Stimulated activated CD8-positive, alpha-beta memory T cell treated with anti-CD3 and anti-CD28 coated beads, Interleukin-7, amount 100 ng/mL, for 1 hour (primary cell): ENCODE measurements at places on chromosomes 6 and 20.

DNA sequence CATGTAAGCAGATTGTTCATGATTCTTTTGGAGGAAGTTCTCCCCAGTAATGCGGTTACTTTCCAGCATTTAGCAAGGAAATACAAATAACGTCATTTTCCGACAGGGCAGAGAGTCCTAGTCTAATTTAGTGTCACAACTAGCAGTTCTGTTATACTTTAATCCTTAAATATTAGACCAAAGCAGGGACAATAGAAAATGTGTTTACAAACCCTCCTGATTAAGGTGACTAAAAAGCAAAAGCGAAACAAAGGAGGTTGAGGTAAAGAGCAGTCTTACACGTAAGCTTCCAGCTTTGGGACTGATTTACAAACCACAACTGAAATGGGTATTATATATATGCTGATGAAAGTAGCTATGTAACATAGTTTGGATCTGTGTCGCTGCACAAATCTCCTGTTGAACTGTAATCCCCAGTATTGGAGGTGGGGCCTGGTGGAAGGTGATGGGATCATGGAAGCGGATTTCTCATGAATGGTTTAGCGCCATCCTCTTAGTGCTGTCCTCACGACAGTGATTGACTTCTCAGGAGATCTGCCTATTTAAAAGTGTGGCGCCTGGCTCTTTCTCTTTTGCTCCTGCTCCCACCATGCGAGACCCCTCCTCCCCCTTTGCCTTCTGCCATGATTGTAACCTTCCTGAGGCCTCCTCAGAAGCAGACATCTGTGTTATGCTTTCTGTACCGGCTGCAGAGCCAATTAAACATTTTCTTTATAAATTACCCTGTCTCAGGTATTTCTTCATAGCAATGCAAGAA, 81.9 kb downstream of the PLCB1 start:
- DNase-seq = no peak

GRCh38 chr6:28661097-28661713, 135.5 kb downstream of the GPX5 start:
- no peak for DNase-seq

DNA sequence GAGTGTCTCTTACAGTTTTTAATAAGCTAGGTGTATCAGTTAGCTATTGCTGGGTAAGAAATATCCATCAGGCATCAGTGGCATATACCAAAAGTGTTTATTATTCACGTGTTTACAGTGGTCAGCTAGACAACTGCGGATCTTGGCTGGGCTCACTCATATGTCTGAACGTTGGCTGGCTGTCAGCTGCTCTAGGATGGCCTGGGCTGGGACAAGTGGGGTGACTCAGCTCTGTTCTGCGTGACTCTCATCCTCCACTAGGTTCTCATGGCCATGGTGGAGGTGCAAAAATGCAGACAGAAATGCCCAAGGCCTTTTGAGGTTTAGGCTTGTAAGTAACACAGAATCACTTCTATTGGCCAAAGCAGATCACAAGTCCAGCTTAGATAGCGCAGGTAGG, 22.0 kb downstream of the ZNF341 start:
- DNase-seq = no peak

GRCh38 chr6:15020119-15020770, 225.6 kb upstream of the JARID2 start:
- DNase-seq = no peak

- DNase-seq = no peak
Measured at GRCh38 chr20:23727016-23727415, 23.7 kb downstream of the CST1 start.

GRCh38 chr6:169957351-169957963, 206.0 kb downstream of the ERMARD start:
- no peak for DNase-seq

DNA sequence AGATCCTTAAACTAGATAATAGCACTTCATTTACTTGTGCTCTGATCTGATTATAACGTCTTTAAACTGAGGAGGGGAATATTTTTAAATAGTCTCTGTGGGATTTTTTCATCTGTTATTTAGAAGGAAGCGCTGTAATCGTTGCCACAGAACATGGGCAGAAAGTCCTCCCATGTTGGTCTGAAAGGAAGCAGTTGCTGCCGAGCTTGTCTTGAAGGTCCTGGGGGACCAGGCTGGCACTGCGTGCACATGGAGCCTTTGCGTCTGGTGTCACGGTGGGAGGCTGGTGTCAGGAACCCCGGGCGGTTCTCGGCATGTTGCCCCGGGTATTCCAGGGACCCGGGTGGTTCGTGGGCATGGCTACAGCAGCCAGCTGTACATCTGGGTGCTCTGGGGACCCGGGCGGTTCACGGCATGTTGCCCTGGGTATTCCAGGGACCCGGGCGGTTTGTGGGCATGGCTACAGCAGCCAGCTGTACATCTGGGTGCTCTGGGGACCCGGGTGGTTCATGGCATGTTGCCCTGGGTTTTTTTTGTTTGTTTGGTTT, 11.5 kb downstream of the TPD52L2 start:
- DNase-seq = no peak

- DNase-seq = no peak
Measured at GRCh38 chr6:72081871-72082270, 195.5 kb downstream of the RIMS1 start.

- DNase-seq = no peak
Measured at GRCh38 chr6:112853162-112853561, 506.0 kb downstream of the RFPL4B start.

- no peak for DNase-seq
Measured at GRCh38 chr6:47822856-47823554, 41.2 kb downstream of the OPN5 start.

DNA sequence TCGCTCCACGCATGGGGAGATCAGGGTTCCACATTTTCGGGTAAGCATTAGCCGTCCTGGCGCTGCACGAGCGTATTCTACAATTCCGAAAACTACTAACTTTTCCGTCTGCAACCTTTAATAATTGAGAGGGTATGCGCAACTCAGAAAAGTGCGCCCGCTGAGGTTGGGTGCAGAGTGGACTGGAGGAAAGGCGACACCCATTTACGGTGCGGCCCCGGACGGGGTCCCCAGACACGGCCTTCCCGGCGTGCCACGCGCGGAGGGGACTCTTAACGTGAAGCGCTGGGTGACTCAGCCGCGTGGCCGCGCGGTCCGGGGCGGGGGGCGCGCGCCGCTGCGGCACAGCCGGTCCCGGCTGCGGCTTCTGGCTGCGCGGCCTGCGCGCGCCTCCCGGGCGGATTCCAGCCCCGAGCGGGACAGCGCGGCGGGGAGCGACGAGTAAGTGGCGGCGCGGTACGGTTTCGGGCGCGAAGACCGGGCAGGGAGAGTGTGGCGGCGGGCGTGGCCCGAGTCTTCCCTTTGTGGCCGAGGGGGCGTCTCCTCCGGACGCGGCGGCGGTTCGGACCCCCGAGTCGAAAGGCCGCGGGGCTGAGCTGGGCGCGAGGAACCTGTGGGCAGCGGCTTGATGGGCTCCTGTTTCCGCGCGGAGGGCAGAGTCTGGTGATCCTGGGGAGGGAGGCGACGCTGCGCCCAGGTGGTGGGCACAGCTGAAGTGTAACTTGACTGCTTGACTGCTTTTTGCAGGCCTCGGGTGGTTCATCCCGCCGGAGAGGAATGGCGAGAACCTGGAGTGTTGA, at the start of the genes KCTD20 and PXT1:
KCTD20 (plus strand) TSS at position 330 of the 800 bp plus-strand sequence. CDS start 27,098 bp downstream, outside the sequence.
PXT1 (minus strand) TSS at position 184 of the 800 bp plus-strand sequence. CDS start 16,772 bp downstream, outside the sequence.
- DNase-seq = peak; percentile 66

- DNase-seq = no peak
Measured at GRCh38 chr20:53809217-53809616, 215.6 kb upstream of the ZNF217 start.
